Astrocyte (in vitro differentiated cells and primary cell): ENCODE measurements at places on chromosomes 7 and 10. TPM values are rescaled to one million over a fixed set of nuclear protein-coding genes. Genes with fewer than 3 reads are reported as not detected.

DNA sequence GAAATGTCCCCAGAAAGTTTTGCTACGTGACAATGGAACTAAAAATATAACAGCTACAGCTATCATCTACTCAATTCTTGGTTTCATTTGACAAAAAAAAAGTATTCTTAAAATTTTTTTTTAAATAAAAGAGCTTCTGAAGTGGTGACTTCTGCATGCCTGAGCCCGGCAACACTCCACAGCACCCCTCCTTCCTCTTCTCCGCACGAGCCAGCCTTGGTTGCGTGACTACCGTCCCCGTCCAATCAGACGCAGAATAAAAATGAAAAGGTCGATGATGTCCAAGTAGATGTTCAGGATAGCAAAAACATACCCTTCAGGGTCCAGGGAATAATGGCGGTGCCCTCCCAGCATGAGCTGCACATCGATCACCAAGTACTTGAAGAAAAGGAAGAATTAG, 34.5 kb upstream of the GATAD1 start:
- DNase-seq: no peak
- no peaks in the 10 kb centered on the region for H3K4me1 ChIP-seq
- no peak overlapping the region for H3K27ac ChIP-seq
- H3K27me3 ChIP-seq: no peaks in the 10 kb centered on the region
- no peak overlapping the region for H3K4me3 ChIP-seq
- no peaks in the 10 kb centered on the region for H3K36me3 ChIP-seq

CDH23 gene
- total RNA-seq: 0.17 TPM in 1 of 2 replicates, not detected in the other

DNA sequence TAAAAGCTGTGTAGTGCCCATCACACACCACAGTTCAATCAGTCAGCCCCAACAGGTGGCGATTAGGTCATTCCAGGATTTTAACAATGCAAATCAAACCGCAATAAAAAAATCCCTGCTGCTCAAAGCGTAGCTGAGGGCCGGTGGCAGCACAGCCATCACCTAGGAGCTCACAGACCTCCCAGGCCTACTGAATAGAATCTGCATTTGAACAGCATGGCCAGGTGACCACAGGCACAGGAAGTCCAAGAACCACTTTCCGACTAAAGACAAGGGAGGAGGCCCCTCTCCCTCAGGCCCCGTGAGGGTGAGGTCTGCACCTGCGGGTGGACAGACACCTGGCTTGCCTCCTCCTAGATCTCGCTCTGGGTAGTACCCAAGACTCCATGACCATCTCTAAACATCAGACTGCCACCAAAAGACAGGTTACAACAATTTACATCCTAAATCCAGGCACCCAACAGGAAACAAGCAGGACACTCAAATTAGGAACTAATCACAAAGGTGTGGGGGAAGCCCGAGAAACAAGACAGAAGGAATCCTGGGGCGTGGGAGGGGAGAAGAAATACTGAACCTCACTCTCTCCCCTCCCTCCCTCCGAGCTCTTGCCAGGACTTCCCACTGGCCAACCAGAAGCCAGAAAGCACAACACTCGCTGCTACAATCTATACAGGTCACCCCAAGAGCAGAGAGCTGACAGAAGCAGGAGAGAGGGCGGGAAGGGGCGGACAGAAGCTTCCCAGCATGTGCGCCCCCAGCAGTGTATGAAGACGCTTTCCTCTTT, 19.2 kb downstream of the GNA12 start:
- no peaks in the 10 kb centered on the region for H3K36me3 ChIP-seq
- no peak for DNase-seq
- no peak overlapping the region for H3K4me3 ChIP-seq
- peak overlapping the region; percentile 23 for H3K27ac ChIP-seq
- peaks cover 58% of the 10 kb centered on the region for H3K4me1 ChIP-seq
- no peaks in the 10 kb centered on the region for H3K27me3 ChIP-seq

DNA sequence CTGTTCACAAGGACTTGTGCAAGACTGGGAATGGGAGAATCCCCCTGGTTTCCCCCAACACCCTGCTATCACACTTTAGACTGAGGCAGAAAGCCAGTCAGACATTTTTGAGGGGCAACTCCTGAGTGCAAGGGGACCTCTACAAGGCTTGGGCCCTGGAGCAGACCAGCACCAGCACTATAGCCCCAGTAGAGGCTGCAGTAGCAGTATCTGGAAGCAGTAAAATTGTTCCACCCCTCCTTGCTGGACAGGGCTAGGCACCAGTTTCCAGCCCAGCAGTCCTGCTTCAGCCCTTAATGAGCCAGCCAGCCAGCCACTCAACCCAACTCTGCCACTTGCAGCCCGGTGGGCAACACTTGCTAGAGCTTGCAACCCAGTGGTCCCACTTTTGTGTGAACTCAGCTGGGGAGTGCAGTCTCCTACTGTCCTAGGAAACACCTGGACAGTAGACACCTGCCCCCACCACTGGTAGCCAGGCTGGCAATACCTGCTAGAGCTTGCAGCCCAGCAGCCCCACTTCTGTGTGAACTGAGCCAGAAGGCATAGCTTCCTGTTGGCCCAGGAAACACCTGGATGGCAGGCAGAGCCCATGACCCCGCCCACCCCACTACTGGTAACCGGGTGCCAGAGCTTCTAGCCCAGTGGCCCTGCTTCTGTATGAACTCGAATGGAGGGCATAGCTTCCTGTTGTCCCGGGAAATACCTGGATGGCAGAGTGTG, 65.0 kb downstream of the FBXL13 start:
- H3K27me3 ChIP-seq: no peaks in the 10 kb centered on the region
- no peaks in the 10 kb centered on the region for H3K4me1 ChIP-seq
- DNase-seq: no peak
- H3K36me3 ChIP-seq: no peaks in the 10 kb centered on the region
- H3K4me3 ChIP-seq: no peak overlapping the region

DNA sequence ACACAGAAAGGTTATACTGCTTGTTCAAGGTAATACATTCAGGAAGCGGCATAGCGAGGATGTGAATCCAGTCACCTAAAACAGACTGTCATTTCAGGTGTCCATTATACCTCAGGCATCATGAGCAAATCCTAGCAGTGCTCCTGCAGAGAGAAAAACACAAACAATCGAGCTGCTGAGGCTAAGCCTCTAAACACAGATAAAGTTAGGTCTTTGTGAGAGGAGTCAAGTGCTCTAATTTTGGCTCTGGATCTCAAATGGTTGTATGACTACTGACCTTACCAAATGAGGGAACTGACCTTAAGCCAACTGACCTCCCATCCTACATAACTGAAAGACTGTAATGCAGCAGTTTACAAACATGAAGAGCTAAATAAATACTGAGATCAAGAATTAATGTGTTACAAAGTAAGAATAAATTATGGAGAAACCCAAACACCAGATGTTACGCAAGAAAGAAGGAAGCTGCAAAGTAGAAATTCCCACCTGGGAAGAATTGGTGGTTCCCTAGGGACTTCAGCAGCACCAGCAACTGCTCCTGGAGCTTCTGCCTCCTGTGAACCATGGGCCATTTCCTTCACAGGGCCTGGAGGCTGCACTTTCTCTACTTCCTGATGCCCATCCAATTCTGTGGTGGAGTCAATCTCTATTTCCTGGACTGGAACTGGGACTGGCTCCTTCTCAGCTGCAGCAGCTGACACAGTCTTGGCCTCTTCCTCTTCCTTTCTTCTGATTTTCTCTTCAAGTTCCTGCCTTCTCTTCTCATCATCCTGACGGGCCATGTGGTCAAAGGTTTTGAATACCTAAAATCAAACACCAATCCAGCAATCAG, 5.8 kb downstream of the NUDCD3 start:
- peaks cover 9% of the 10 kb centered on the region for H3K4me1 ChIP-seq
- H3K27me3 ChIP-seq: no peaks in the 10 kb centered on the region
- no peak for DNase-seq

- peaks cover 16% of the 10 kb centered on the region for H3K4me1 ChIP-seq
- H3K27ac ChIP-seq: no peak overlapping the region
- DNase-seq: no peak
These were observed 4.6 kb downstream of the HSPA12A start for GRCh38 chr10:116737627-116738327.

DNA sequence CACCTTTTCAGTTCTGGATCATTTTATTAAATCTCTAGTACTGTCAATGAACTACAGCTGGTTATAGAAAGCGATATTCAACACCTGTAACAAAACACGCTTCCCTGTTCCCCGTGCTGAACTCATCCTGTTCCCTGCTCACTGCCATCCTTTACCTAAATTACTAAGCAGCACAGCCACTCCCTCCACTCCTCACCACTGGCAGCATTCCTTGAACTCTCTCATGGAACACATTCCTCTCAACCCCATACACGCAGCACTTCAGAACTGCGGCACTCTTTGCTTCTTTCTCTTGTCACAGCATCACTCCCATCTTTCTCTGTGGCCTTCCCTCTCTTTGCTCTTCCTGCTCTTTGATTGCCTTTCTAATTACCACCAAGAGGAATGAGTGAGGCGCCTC, 27.4 kb downstream of the RELN start:
- H3K27me3 ChIP-seq: no peaks in the 10 kb centered on the region
- H3K36me3 ChIP-seq: no peaks in the 10 kb centered on the region
- no peaks in the 10 kb centered on the region for H3K4me1 ChIP-seq
- H3K4me3 ChIP-seq: no peak overlapping the region
- DNase-seq: no peak
- H3K27ac ChIP-seq: no peak overlapping the region

C7orf57 gene
- total RNA-seq: not detected in 2 replicates

DNA sequence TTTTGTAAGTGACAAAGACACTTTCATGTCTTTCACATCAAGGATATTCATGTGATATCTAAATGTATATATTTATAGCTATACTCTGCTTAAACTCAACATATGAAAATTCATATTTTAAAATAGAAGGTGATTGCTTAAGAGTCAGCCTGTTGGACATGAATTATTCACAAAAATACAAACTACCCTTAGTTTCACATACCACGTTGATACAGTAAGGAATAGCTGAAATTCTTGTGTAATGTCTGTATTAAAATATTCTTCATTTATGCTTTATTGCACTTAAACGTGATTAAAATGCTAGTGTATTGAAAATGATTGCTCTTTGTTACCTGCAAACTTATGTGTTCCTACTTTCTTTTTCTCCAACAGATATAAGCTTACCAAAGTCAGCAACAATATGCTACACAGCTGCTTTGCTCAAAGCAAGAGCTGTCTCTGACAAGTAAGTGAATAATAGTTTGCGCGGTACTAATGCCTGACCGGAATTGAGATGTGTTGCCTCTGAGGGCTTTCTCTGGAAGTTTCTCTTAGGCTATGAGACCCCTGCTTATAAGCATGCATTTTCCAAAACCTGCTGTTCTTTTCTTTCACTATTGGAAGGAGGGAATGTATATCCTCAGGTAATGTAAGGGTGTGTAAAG, 133.8 kb downstream of the WNT2 start:
- H3K36me3 ChIP-seq: peaks cover 6% of the 10 kb centered on the region
- peak; percentile 21 for DNase-seq
- H3K4me1 ChIP-seq: peaks cover 9% of the 10 kb centered on the region
- H3K27ac ChIP-seq: no peak overlapping the region

GRCh38 chr7:140238778-140239652, 62.2 kb upstream of the KDM7A start:
- no peaks in the 10 kb centered on the region for H3K4me1 ChIP-seq
- H3K27ac ChIP-seq: no peak overlapping the region
- peaks cover 23% of the 10 kb centered on the region for H3K27me3 ChIP-seq
- H3K4me3 ChIP-seq: no peak overlapping the region

GRCh38 chr10:79374312-79375191, 27.3 kb downstream of the PPIF start:
- no peaks in the 10 kb centered on the region for H3K36me3 ChIP-seq
- DNase-seq: peak; percentile 43
- no peaks in the 10 kb centered on the region for H3K27me3 ChIP-seq
- no peak overlapping the region for H3K4me3 ChIP-seq

DNA sequence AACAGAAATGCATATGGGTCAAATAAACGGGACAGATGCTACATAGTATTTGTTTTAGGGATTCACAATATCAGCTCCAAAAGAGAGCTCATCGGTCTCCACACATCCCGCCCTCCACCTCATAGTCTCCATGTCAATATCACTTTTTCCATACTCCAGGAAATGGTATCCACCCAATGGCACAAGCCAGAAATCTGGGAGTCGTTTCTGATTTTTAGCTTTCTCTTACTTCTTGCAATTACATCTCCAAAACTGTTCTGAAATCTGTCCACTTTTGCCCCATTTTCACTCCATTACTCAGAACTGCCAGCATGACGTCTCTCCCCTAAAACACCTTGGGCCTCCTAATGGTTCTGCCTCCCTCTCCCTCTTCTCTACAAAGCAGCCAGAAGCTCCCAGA, 47.4 kb upstream of the EZH2 start:
- no peaks in the 10 kb centered on the region for H3K4me1 ChIP-seq
- DNase-seq: no peak
- no peaks in the 10 kb centered on the region for H3K27me3 ChIP-seq
- H3K4me3 ChIP-seq: no peak overlapping the region
- no peaks in the 10 kb centered on the region for H3K36me3 ChIP-seq

BAIAP2L1 gene
- 20.4 and 21.6 TPM in 2 replicates for total RNA-seq

GRCh38 chr7:1650363-1651030, 19.6 kb upstream of the ELFN1 start:
- no peak overlapping the region for H3K27ac ChIP-seq
- peaks cover 12% of the 10 kb centered on the region for H3K27me3 ChIP-seq
- peaks cover 9% of the 10 kb centered on the region for H3K4me1 ChIP-seq

OPN1SW gene
- not detected in 2 replicates for total RNA-seq

GRCh38 chr10:17675638-17676037, 31.7 kb downstream of the STAM start:
- no peak overlapping the region for H3K4me3 ChIP-seq
- peaks cover 28% of the 10 kb centered on the region for H3K4me1 ChIP-seq
- no peaks in the 10 kb centered on the region for H3K27me3 ChIP-seq
- peak; percentile 36 for DNase-seq

RPEL1 gene
- not detected in 2 replicates for total RNA-seq

- no peak for DNase-seq
- H3K27ac ChIP-seq: no peak overlapping the region
- H3K4me3 ChIP-seq: no peak overlapping the region
- no peaks in the 10 kb centered on the region for H3K27me3 ChIP-seq
These were observed 1.5 kb downstream of the PIK3CG start for GRCh38 chr7:106866298-106867281.

TAS2R41 gene
- not detected in 2 replicates for total RNA-seq

CACUL1 gene
- total RNA-seq: 49.9 and 52.4 TPM in 2 replicates

ZNF138 gene
- 3.5 and 5.7 TPM in 2 replicates for total RNA-seq

DNA sequence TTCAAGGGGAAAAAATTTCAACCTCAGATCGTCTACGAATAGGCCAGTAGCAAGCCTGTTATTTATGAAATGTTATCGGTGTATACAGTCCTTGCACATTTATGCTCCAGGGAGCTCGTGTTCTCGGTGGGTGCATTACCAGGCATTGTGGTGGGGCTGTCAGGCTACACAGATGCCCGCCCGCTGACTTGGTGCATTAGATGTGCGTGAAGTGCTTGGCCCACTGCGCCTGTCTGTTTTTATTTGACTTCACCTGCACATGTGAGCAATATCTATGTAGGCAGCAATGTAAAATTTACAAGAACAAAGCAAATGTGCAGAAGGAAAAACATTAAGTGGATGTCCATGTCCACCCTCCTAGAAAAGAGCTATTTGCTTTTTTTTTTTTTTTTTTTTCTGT, 2.8 kb downstream of the FOXK1 start:
- DNase-seq: no peak
- peak overlapping the region; percentile 82 for H3K27ac ChIP-seq
- H3K36me3 ChIP-seq: no peaks in the 10 kb centered on the region
- H3K4me1 ChIP-seq: peaks cover 26% of the 10 kb centered on the region
- H3K4me3 ChIP-seq: peak overlapping the region; percentile 86

- no peaks in the 10 kb centered on the region for H3K27me3 ChIP-seq
- H3K36me3 ChIP-seq: no peaks in the 10 kb centered on the region
- H3K4me3 ChIP-seq: no peak overlapping the region
These were observed 3.2 kb upstream of the JCAD start for GRCh38 chr10:30062582-30062981.
